ENCODE measurements at places on chromosomes 7 and 10. TPM values are rescaled to one million over a fixed set of nuclear protein-coding genes. Genes with fewer than 3 reads are reported as not detected.

Gene SLC26A3
- not detected for total RNA-seq

Gene DYNC1I1
- total RNA-seq, result not detected

Gene C7orf33
- total RNA-seq, result not detected

Gene C10orf143
- total RNA-seq, result 6.0 TPM

Gene ACTL6B
- not detected for total RNA-seq

Measured in activated naive CD8-positive, alpha-beta T cell treated with anti-CD3 and anti-CD28 coated beads, Interleukin-2, amount 10 ng/mL, durations not matched to agents 7 days and 5 days (primary cell).